ENCODE measurements at places on chromosomes 12 and 14.

GRCh38 chr14:26323869-26324268 is 274.0 kb downstream of the NOVA1 start:
- DNase-seq, result no peak

DNA sequence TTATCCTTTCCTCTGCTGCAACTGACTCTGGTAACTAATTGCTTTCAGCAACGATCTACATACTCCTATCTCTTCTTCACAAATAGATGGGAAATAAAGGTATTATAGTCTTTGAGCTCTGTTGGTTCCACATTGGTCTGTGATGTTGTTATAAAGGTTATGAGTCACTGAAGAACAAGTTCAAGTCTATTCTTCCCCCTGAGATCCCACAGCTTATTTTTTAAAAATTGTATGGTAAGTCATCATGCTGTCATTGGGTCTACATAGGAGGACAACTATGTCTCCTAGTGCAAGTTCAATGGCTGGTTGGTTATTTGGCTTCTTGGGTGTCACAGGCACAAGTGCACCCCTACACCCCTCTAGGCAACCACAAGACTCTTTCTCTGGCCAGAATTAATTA is 49.6 kb upstream of the PTCSC3 start:
- no peak for DNase-seq

- peak; percentile 90 for DNase-seq
Observed at GRCh38 chr14:74620497-74620921, 8.5 kb upstream of the LTBP2 start.

DNA sequence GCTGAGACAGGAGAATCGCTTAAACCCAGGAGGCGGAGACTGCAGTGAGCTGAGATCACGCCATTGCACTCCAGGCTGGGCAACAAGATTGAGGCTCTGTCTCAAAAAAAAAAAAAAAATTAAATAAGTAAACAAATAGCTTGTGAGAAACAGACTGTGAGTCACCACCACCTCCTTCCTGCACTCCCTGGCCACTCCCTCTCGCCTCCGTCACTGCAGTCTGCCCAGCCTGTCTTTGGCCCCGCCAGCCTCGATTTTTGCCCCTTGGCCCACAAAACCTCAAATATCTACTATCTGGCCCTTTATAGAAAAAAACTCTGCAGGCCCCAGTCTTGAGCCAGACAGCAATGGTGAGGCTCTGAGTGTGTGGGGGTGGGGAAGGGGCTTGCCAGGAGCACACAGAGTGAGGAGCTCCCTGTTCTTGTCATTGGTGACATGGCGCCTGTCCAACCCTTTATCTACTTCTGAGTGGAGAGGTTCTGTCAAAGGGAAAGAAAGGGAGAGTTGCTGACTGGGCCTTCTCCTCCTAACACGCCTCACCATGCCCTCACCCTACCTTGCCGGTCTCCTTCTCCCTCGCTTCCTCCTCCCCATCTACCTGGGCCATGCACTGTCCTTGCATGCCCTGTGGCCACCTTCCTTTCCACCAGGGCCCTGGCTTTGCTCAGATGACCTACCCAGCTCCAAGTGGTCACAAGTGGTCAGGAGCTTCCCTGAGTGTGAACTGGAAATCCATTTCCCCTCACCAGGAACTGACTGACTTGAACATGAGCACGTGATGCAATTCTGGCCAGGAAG is 22.1 kb downstream of the LGMN start:
- no peak for DNase-seq

DNA sequence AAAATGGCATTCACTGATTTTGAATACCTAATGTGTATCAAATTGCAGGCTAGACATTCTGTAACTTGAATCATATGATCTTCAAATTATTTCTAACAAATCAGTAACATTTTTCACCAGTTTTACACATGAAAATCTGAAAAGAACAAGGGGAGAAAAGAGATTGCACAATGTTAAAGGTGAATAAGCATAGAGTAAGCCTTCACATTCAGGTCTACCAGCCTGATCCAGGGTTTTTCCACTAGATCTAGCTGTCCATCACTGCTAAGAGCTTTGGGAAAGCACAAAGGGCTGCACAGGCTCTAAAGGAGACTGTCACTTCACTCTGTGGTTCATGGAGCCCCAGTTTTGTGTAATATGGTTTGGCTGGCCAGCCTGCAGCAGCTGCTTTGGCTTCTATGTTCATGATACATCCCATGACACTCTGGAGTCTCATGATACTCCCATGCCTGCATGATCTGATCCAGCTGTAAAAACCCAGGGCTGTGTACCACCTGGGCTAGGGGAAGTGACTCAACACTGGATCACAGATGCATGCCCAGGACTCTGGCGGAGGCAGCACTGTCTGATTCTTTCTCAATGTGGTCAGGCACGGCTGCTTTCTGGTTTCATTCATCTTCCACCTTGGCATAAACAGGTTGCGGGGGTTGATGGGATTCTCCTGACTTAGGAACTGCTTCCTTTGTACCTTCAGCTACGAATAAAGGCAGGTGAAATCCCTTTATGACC is 859.7 kb downstream of the GALC start:
- DNase-seq, result peak; percentile 69

DNA sequence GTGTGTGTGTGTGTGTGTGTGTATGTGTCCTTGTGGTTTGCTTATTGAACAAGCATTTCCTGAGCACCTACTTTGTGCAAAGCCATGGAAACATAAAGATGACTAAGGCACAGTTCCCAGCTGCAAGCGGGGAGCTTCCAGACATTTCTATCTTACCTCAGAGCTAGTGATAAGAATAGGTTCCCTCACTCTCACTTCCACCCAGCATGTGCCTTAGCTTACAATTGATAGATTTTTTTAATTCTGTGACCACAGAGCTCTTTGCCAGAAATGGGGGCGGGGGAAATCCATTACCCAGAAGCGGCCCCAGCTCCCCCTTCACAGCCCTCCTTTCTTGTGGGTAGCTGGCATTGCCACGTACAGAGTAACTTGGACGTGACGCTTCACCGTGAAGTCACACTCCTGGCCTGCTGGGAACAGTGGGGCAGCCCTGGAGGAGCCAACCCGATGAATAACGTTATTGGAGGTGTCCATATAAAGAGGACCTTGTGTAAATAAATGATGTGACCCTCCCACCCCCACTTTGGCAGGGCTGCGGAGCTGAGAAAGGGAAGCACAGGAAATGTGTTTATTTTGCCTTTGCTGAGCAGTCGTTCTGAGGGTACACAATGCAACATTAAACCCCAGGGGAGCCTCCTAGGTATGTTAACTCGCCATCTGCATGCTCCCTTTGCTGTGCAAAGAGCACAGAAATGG is 238.9 kb downstream of the CHST11 start:
- DNase-seq, result peak; percentile 97

DNA sequence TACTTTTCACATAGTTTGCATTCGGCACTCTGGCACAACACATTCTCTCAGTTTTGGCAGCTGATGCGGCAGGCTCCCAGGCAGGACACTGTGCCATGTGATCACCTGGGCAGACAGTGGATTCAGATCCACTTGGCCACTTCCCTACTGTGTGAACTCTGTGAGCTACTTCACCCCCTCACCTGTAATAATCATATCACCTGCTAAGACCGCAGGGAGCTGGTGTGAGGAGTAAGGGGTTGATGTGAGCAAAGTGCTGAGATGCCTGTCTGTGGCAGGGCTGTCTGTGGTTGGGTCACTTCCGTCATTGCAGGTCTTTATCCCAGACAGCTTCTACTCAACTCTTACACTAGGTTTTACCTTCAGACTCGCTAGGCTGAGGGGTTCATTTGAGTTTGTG is 50.4 kb upstream of the AMN start:
- no peak for DNase-seq

- DNase-seq, result no peak
Observed at GRCh38 chr12:67788118-67788517, 139.6 kb downstream of the DYRK2 start.

DNA sequence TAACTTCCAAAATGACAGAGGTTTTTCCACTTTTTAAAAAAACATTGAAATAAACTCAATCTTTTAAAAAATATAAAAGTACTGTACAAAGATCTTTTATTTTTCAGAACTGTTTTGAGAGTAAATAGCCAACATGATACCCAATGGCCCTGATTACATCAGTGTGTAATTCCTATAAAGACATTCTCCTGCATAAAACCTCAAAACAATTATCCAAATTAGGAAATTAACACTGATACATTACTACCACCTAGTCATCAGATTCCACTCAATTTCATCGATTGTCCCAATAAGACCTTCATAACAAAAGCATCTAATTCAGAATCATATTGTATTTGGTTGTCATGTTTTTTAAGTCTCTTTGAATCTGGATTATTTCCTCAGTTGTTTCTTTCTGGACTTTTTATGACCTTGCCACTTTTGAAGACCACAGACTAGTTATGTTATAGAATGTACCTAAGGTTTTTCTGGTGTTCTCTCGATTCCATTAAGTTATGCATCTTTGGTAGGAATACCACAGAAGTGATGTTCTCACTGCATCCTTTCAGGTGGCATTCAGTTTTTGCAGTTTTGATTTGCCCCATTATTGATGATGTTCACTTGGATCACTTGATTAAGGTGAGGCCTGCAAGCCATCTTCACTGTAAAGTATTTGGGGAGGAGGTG is 4.0 kb upstream of the YEATS4 start:
- DNase-seq, result no peak

DNA sequence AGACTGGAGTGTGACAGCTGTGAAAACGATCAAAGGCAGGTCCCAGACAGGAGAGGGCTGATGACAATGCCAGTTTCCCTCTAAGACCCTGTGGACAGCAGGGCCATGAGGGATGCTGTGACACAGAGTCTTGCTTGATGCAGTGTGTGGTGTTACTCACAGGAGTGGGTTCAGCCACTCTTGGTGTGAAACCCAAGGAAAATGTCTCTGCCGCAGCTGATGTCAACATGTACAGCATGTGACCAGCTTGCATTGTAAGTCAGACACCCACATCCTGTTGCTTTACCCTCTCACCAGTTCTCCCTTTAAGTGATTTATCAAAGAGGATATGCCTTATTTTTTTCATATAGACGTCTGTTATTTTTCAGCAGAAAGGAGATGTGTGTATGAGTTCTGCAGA is 268.6 kb downstream of the BTG1 start:
- DNase-seq, result peak; percentile 58

- DNase-seq, result no peak
Observed at GRCh38 chr14:49703965-49704364, 11.0 kb downstream of the KLHDC1 start.

All from skeletal muscle cell (primary cell).